AG04450 (cell line): ENCODE measurements at places on chromosomes 4 and X. TPM values are rescaled to one million over a fixed set of nuclear protein-coding genes. Genes with fewer than 3 reads are reported as not detected.

Gene SMIM10L2A
- polyA plus RNA-seq: 0.04 and 0.06 TPM in 2 replicates

Gene BEX5
- polyA plus RNA-seq: not detected in 2 replicates

Gene PJA1
- 25.7 and 30.7 TPM in 2 replicates for polyA plus RNA-seq

Gene TMEM271
- not detected in 2 replicates for polyA plus RNA-seq

Gene TNIP2
- 28.8 and 34.3 TPM in 2 replicates for polyA plus RNA-seq

Gene IBSP
- polyA plus RNA-seq: not detected in 2 replicates

Gene RBM46
- polyA plus RNA-seq: not detected in 2 replicates

Gene SMIM43
- 6.0 and 7.4 TPM in 2 replicates for polyA plus RNA-seq
